Stimulated activated CD4-positive, alpha-beta T cell treated with anti-CD3 and anti-CD28 coated beads, Interleukin-1b, Interleukin-23, amount 100 ng/mL, for 1 hour (primary cell): ENCODE measurements at places on chromosomes 6 and 20.

- DNase-seq: no peak
Observed at GRCh38 chr20:5890773-5891441, 59.4 kb downstream of the TRMT6 start.

DNA sequence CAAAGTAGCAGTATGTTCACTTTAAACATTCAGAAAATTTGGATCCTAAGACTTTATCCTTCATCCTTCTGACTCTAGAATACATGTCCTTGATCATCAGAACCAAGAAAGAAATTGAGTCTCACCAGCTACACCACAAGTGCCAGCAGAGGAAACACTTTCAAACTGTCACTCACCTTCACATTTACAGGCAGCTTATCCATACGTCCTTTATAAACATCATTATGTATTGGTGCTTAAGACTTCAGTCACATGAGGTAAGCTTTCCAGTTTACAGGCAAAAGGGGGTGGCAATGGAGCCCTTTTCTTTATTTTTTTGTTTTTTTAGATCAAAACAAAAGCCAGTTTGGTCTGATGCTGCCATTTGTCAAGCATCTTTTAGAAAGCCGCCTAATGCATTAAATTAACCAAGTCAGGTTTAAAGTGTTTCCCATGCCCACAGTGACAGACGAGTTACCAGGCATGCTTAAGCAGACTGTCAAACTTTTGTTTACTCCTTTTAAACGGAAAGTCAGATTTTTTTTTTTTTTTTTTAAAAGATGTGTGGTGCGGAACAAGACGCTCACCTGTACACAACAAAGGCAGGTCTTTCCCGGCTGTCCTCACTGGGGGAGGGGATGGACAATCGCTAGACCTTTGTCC, 952 bp upstream of the BRPF3 start:
- no peak for DNase-seq

GRCh38 chr6:110492584-110492983, 16.2 kb upstream of the SLC22A16 start:
- DNase-seq: no peak

GRCh38 chr6:36679043-36679833, 724 bp downstream of the CDKN1A start:
- DNase-seq: no peak

GRCh38 chr6:117497237-117497636, 14.8 kb downstream of the DCBLD1 start:
- DNase-seq: no peak

GRCh38 chr6:70857387-70858077, 99.3 kb downstream of the B3GAT2 start:
- no peak for DNase-seq

DNA sequence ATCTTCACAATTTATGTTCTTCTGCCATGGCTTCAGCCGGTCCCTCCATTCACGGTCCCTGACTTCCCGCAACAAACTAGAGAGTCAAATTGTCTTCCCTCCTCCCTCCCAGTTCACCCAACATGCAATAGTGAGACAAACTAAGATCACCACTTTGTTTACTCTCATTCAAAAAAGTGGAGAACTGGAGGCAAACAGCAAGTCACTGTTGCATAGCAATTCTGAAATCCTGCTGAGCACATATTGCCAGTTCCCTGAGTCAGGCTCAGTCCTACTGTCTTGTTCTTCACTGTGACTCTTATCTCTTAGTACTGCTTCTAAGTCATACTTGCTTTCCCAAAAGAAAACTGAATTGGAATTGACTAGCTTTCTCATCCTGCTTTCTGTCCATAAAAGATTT, 287.2 kb upstream of the SASH1 start:
- DNase-seq: no peak

- DNase-seq: no peak
Observed at GRCh38 chr6:16359563-16359962, 121.2 kb downstream of the GMPR start.

DNA sequence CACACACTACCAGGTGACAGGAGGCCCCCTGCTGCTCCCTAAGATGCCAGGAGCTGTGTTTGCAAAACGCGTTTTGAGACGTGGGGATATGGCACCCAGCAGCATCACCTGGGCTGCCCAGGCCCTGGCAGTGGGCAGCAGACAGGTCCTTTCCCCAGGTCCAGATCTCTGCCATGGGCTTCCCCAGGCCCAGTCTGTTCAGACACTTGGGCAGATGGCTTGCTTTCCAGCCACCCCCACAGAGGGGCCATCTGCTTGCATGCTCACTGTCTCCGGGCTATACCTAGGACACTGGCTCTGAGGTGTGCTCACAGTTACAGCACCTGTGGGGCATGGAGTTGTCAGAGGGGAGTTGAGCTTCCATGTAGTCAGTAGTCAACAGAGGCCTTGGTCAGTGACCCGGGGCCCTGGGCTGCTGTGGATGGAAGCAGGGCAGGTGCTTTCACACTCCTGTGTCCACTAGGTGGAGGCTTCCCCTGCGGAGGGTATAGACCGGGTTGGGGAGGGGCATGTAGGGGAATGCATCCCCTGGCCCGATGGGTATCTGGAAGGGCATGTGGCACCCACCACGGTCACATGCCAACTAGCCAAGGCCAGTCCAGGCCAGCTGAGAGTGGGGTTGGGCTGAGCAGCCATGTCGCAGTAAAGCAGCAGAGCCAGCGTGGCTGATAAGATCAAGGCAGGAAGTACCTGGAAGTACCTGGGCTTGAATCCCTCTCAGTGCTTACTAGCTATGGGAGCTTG, 185.4 kb upstream of the SLC24A3 start:
- no peak for DNase-seq

DNA sequence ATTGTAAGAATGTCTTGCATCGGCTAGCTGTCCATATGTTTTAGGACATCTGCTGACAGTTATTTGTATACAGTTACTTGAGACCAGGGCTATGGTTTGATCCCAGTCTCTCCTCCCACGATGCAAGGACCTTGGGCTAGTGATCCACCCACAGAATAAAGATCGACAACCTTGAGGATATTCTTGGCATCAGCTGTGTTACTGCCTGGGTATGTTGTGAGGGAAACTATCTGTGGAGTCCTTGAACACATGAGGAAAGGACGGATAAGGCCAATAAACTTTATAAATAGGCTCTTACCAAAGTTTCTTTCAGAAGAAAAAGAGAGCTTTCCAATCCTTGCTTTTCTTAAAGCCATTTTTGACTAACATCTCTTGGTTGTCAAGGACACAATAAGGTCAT, 70.8 kb upstream of the HEY2 start:
- DNase-seq: no peak

GRCh38 chr6:118285791-118286190, 262.3 kb upstream of the PLN start:
- no peak for DNase-seq

GRCh38 chr6:97939440-97940168, 656.6 kb upstream of the MMS22L start:
- no peak for DNase-seq

GRCh38 chr6:106162921-106163320, 76.8 kb downstream of the PRDM1 start:
- no peak for DNase-seq

GRCh38 chr6:11722220-11722619, 56.4 kb downstream of the ADTRP start:
- DNase-seq: no peak

DNA sequence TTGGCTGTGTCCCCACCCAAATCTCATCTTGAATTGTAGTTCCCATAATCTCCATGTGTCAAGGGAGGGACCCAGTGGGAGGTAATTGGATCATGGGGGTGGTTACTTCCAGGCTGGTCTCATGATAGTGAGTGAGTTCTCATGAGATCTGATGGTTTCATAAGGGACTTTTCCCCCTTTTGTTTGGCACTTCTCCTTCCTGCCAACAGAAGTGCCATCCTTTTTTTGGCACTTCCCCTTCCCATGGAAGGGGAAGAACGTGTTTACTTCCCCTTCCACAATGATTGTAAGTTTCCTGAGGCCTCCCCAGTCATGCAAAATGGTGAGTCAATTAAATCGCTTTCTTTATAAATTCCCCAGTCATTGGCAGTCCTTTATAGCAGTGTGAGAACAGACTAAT, 18.0 kb upstream of the PI3 start:
- DNase-seq: no peak

- DNase-seq: no peak
Observed at GRCh38 chr20:59939052-59939878, 840 bp downstream of the PPP1R3D start.

DNA sequence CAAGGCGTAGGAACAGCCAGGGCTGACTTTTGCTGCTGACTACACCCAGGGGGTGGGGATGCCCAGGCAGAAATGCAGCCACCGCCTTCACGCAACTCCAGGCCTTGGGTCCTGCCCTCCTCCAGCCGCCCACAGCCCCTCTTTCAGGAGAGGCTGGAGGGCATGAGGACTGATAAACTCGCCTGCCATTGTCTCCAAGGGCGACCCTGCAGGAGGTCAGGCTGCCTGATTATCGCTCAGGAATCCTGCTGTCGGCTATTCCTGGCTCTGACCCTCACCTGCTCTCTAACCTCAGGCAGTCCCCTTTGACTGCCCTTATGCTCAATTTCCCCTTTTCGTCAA, 62.0 kb upstream of the HDDC2 start:
- no peak for DNase-seq

GRCh38 chr6:6714953-6715352, 126.4 kb downstream of the LY86 start:
- no peak for DNase-seq

- no peak for DNase-seq
Observed at GRCh38 chr6:43286980-43287716, 10.9 kb upstream of the SLC22A7 start.

DNA sequence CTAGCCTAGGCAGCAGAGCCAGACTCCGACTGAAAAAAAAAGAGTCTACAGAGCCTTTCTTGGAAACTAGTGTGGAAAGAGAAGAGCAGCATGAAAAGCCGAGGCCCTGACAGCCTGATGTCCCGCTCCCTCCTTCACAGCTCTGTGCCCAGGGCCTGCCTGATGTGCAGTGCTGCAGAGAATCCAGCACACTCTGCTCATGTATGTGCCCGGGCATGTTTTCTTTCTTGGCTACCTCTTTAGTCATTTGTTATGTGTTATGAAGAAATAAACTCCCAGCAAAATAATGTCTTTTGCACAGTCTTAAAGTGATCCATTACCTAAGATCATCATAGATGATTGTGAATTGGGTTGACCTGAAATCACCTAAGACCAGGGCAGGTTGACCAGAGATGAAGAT, 78.1 kb upstream of the EZR start:
- DNase-seq: no peak

GRCh38 chr6:92989656-92990055, 429.7 kb downstream of the EPHA7 start:
- DNase-seq: no peak

- DNase-seq: no peak
Observed at GRCh38 chr6:158009114-158009891, 27.6 kb downstream of the SYNJ2 start.

GRCh38 chr6:2790588-2791449, 25.6 kb downstream of the WRNIP1 start:
- DNase-seq: peak; percentile 24

DNA sequence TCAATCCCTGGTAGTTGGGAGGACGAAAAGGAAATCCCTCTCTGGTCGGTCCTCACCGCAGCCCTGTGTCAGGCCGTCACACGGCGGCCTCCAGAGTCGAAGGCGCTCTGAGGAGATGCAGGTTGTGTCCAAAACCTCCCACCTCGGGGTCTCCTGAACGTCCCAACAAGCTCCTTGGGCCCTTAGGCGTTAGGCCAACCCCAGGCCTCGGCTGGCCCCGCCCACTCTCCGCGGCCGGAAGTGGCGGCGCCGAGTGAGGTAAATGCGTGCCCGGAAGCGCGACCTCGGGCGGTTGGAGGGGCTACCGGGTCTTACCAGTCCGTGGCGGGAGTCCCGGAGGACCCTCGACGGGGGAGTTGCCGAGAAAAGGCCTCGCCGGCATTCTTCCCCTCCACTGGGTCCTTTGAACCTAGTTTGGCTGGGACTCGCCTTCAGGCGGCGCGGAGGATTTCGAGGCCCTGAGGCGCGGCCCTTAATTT, at the start of gene TDRD6:
Gene TDRD6 (plus strand): TSS at position 267 of the 479 bp plus-strand sequence. CDS start 244 bp downstream, outside the sequence.
- DNase-seq: no peak

DNA sequence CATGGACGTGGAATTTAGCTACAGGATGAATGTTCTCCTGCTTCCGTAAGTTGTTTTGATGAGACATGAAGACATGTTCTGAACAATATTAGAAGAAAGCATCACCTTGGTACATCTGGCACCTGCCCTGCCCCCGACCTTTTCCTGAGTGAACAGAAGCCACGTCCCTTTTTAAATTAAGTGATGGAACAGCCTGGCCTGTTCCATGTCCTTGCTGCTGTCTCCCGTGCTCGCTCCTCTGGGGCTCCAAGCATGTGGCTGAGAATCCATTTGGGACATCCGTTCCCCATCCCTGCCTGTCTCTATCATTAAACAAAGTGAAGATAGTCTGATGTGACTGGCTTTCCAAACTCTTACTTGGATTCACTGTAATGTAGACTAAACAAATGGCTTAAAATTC, 36.4 kb downstream of the ERMARD start:
- no peak for DNase-seq
